ENCODE measurements at places on chromosomes 6 and 20.

- no peak for DNase-seq
These were observed 43.9 kb upstream of the EEF1A1 start for GRCh38 chr6:73564578-73565345.

GRCh38 chr6:166925141-166925996, 31.0 kb downstream of the RNASET2 start:
- no peak for DNase-seq

DNA sequence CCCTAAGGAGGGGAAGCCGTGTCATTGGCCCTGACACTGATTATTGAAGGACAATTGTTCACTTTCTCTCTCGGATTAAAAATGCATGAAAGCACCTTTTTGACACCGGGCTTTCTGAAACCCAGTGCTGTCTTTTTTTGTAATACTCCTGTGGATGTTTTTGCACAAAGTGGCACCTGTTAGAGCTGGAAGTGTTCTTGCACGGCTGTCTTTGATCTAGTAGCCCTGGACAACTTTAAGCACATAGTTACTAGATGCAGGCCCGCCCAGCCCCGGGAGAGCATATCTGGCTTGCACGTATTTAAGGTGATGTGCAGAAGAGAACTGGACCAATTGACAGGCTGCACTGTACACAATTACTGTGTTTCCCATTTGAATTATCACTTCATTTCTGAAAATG, 72.6 kb downstream of the ARID1B start:
- DNase-seq = no peak

DNA sequence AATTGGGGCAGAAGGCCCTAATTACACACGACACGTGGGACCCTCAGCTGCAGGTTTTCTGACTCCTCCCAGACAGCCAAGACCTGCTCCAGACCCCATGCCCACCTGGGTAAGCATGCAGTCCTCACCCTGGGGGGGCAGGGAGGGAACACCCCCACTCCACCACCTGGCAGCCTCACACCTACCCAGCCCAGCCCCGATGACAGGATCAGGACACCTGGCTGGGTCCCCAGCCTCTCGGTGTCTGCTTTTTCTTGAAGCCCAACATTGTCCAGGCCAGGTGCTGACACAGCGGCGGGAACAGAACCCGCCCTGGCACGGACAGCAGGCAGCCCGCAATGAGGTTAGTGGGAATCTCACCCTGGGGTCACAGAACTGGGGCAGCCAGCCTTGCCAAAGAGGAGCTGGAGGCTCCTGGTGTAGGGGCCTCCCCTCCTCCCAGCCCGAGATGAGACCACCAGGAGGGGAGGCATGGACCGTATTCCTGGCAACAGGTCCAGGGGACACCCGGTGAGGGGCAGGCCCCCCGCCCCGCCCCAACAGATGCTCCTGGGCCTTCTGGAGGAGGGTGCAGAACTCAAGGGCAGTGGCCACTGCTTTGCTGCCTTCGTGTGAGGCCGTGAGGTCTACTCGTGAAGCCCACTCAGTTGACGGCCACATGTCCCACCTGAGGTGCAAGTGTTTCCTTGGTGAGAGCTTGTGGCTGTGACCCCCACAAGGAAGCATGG, 103.8 kb downstream of the DLL1 start:
- no peak for DNase-seq

- DNase-seq = no peak
These were observed 1.0 kb upstream of the VGLL2 start for GRCh38 chr6:117264369-117264691.

DNA sequence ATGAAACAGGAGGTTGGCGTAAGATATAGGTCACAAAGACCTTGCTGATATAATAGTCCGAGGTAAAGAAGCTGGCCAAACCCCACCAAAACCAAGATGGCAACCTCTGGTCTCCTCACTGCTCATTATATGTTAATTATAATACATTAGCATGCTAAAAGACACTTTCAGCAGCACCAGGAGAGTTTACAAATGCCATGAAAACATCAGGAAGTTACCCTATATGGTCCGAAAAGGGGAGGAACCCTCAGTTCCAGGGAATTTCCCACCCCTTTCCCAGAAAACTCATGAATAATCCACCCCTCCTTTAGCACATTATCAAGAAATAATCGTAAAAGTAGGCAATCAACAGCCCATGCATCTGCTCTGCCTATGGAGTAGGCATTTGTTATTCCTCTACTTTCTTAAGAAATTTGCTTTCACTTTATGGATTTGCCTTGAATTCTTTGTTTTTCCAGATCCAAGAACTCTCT, 923.4 kb downstream of the QKI start:
- no peak for DNase-seq

GRCh38 chr6:31120151-31120915, at the start of gene CDSN:
Gene CDSN (minus strand): TSS chr6:31120446. CDS start chr6:31120419, 27 bp downstream.
- no peak for DNase-seq
